ENCODE measurements at places on chromosomes 1 and 21. TPM values are rescaled to one million over a fixed set of nuclear protein-coding genes. Genes with fewer than 3 reads are reported as not detected.

DNA sequence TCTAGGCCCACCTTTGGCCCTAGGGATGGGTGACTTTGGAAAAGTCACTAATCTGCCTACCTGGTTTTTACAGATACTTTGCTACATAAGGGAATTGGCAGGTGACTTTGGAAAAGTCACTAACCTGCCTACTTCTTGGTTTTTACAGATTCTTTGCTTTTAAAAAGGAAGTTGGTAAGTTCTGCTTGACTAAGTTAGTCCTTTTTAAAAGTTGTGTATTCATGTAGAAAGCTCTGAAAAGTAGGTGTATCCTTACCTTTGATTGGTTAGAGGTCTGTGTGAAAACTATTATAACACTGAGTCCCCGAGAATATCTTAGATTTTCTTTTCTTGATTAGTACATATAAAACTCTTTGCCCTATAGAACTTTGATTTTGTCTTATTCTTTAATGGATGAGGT is 12.4 kb downstream of the ATF6 start:
- DNase-seq = no peak

DNA sequence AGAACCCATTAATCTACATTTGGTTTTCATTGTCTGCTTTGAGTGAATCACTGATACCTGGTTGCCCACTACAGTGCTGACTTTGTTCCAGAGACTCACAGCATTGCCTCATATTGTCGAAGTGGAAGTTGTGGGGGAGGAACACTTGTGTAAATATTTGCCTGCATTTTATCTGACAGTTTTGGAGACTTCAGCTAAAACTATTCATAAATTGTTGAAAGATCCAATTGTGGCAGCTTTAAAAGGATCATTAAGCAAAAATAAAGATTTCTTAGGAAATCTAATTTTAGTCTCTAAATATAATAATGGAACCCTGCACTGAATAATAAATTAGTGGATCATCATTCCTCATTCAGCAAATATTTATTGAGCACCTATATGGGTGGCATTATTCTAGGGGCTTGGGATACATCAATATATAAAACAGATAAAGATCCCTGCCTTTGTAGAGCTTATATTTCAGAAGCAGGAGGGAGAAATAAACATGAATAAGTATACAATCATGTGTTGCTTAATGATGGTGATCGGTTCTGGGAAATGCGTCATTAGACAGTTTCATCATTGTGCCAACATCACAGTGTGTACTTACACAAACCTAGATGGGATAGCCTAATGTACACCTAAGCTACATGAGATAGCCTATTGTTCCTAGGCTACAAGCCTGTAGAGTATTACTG is 73.5 kb downstream of the OSBPL9 start:
- DNase-seq = peak; percentile 58

AIM2 gene
- total RNA-seq = not detected

APOBEC4 gene
- total RNA-seq = not detected

CADM3 gene
- not detected for total RNA-seq

INSRR gene
- not detected for total RNA-seq

All from PC-9 (cell line).